ENCODE measurements at places on chromosomes 3 and 15. TPM values are rescaled to one million over a fixed set of nuclear protein-coding genes. Genes with fewer than 3 reads are reported as not detected.
A peak's percentile ranks its signal among the peaks of the same experiment; 100 is the strongest.

DNA sequence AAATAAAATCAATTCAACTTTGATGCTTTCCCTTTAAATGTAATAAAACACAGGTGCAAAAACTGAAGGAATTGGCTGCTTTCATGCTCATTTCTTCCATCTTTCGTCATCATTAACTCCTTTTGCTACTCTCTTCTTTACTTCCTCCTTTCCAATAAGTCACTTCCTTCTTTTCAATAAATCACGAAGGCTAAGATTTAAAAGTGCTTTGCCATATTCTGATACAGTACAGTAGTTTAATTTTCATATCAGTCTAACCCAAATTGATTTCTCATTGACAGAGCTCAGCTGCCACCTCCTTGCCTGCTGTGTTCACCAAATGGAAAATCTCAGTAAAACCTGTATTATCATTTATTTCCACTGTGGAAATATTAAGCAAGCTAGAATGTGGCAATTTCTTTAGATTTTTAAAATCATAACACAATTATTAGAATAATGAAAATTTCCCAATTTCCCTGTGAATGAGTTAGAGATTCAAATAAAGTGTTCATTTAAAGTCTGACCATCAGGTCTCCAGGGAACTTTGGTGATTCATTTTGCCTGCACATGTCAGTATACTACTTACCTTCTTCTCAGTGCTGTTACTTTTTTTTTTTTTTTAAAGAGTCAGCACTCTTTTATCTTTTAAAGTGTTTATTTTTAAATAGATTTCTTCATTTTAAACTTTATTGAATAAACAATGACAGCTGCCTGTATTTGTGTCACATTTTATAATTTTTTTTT, 41.6 kb downstream of the NANOGP8 start:
- DNase-seq = no peak

- DNase-seq = peak; percentile 57
Measured at GRCh38 chr3:58683466-58683865, 16.9 kb upstream of the FAM3D start.

DNA sequence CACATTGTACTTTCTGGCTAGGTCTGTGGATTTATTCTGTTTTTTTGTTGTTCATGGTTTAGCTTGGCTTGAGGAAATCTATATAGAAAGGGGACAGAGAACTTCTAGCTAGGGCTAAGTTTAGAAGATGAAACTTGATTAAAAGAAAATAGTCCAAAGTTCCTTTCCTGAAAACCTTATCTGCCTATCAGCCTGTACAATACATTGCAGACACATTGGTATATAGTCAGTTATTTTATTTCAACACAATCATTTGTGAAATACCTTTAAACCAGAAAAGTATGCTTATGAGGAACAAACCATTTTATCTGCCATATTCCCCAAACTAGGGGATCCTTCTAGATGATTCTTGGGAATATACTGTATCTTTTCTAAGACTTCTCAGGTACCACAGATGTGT, 147.3 kb upstream of the CGNL1 start:
- no peak for DNase-seq

DNA sequence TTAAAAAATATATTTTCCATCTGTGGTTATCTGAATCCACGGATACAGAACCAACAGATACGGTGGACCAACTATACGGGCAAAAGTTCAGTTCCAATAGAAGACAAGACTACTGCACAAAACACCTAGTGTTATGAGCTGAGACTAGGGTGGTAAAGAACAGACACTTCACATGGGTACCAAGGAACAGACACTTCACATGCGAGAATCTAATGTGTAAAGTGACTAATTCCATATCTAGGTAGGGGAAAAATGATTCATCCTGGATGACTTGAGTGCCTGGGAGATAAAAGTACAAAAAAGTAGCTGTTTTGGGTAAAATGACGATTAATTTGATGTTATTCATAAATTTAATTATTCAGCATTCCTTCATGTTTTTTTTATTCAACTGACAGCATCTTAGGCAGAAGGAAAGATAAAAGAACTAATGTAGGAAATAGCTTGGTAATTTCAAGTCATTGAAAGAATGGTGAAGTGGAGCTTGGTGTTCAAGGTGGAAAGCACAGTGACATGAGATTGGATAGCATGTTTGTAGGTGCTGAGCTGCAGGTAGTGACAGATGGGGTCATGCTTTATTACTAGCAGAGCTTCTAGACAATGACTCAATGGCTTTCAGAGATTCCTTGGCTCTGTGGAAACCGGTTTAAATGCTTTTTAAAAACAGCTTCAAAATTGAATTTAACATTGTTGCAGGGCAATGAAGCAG, 5.2 kb downstream of the CD200 start:
- no peak for DNase-seq

DNA sequence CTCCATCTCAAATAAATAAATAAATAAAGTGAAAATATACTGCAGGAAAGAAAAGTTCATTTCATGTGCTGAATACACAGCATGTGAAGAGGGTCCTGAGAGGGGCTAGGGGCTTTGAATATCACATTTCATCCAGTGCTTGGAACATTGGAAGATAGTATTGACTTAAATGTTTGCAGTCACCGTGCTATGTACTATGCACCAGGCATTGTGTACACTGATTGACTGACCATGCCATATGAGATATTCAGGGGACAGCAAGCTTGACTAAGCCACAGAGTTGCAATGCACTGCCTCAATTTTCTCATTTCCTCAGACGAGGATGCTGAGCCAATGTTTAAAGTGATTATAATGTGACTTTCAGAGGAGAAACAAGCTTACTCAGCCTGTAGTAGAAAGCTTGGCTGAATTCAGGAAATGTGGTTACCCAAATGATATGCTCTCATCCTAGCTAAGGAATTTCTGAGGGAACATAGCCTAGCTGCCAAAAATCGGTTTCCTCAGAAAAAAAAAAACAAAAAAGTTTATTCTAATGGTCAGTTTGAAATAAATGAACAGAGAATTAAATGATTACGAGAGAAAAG, 557.9 kb downstream of the FGF12 start:
- DNase-seq = peak; percentile 55

- no peak for DNase-seq
Measured at GRCh38 chr3:197088370-197088769, 58.8 kb upstream of the MELTF start.

- no peak for DNase-seq
Measured at GRCh38 chr3:121863801-121864200, 28.8 kb downstream of the EAF2 start.

DNA sequence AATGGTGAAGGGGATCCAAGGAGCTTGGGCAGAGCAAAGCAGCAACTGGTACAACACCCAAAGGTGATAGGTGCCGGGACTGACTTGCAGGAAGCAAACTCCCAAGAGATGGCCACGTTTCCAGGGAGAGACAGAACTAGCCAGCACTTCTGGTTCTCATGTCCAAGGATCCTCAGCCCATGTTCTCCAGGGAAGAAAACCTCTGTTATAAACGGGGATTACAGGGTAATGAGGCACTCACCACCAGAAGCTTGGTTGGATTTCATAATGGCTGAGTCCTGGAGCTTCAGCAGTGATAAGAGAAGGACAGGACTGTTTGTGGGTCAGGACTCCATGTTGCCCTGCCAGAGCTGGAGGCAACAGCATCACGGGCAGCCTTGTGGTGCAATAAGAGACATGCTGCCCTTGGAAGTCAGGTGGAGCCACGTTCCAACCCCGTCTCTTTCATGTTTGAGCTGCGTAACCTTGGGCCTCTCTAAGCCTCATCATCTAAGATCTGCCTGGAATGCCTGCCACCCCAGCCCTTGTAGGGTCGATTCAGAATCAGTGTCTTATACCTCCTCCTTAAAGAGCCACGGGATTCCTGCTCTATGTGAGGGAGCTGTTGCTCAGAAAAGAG, 181.0 kb downstream of the ABHD5 start:
- peak; percentile 29 for DNase-seq

DNA sequence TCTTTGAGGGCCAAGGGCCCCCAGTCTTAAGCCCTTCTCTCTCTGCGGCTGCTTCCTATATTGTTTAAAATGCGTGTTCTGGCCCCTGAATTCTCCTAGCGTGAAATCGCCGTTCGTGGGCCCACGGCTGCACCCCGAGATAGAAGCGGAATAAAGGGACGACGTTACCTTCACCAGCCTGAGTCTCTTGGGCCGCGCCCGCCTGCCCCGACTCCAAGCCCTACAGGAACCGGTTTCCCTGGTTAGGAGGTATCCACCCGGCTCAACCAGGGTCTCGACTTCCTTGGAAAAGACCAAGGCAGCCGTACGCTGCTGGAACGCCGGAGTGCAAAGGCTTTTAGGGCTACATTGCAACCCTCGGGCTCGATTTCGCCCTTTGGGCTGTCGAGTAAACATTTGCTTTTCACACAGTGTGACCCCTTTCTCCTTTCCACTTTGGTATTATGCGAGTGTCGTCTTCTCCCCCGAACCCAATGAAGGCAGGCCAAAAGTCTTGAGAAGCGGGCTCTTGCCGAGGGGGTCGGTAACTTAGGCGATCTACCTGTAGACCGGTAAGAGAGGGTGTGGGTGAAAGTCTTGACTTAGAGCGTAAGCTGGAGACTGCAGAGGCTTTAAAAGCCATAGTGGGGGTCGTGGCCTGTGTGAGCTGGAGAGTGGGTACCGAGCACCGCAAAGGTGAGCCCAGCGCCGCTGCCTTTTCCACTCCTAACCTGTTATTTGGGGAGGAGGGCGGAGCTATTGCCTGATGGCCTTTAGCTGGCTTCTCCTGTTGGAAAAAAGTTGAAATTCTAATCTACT, 2.0 kb downstream of the TRIM71 start:
- DNase-seq = no peak

GRCh38 chr3:98026425-98027084, 8.6 kb downstream of the GABRR3 start:
- no peak for DNase-seq

- DNase-seq = peak; percentile 51
Measured at GRCh38 chr3:192816351-192816750, 89.0 kb upstream of the FGF12 start.

- DNase-seq = peak; percentile 78
Measured at GRCh38 chr15:74307827-74308811, 59.3 kb downstream of the CYP11A1 start.

- DNase-seq = no peak
Measured at GRCh38 chr3:15174953-15175352, 31.1 kb upstream of the CAPN7 start.

GRCh38 chr3:10357592-10358308, 36.8 kb upstream of the SEC13 start:
- peak; percentile 95 for DNase-seq

DNA sequence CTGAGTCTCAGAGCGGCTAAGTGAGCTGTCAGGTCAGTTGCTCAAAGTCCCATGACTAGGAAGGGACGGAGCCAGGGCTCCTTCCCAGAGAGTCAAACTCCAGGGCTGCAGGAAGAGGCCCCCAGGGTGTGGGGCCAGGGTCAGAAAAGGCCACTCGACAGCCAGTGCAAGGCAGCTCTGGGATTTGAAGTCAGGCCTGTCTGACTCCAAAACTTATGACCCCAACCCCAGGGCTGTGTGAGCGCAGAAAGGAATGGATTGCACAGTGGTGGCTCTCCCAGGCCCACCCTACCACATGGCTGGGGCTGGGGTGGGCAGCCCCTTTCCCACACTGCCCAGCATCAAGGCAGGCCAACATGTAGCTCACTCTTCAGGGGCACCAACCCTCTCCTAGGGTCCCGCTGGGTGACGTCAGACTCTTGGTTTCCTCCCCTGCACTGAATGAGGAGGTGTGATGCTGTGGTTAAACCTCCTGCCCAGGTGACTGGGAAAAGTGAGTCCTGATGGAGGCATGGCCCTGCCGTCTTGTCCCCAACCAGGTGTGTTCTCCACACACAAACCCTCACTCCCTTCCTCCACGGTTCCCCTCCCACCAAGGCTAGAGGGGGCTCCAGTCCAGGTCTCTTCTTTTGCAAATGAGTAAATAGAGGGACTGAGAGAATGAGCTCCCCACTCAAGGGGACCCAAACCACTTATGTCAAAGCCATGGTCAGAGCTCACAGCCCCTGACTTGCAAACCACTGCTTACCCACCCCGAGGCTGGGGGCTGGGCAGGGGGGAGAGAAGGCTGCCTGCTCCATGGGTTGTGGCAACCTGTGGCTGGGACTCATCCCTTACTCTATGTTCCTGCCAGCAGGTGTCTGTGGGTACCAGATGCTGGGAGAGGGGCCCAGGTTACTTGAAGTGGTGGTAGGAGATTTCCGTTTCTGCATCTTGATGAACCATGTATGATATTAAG, 23.8 kb upstream of the CORO2B start:
- DNase-seq = no peak

GRCh38 chr15:77180270-77180669, 109.4 kb upstream of the TSPAN3 start:
- no peak for DNase-seq

- no peak for DNase-seq
Measured at GRCh38 chr3:7798276-7798675, 703.3 kb upstream of the LMCD1 start.

- no peak for DNase-seq
Measured at GRCh38 chr3:97981886-97982285, 9.7 kb upstream of the RIOX2 start.

GRCh38 chr3:168624892-168625448, 529.2 kb upstream of the GOLIM4 start:
- no peak for DNase-seq

GRCh38 chr3:14514323-14514720, 25.8 kb downstream of the GRIP2 start:
- DNase-seq = no peak

DNA sequence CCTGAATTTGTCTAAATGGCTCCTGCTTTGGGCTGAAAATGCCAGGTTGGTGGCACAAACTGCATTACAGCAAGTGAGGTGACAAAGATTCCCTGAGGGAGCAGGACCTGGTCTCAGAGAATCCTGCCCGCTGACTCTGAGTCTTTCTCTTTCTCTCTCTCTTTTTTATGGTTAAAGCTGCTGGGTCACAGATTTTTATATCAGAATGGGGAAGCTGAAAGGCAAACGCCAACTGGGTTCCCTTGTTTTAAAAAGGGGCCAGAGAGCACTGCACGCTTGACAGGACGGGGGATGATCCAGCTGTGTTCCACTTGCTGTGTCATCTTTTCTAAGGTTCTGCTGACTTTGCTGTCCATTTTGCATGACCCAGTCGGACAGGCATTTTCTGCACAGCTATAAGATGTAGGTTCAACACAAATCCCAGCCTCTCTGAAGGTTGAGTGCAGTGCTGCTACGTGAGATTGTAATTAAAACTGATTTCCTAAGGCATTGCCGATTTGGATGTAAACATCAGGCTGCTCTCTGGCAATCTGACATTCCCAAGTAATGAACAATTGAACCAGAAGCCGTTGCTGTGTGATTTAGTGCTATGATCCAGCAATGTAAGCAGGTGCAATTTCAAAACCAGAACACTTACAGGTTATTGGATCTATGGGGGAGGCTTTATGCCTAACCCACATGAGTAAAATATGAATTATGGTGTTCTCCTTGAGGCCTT, 25.8 kb downstream of the ARHGEF3 start:
- no peak for DNase-seq

GRCh38 chr15:80251428-80252120, 439 bp downstream of the CTXND1 start:
- DNase-seq = peak; percentile 24

Gene TICRR
- total RNA-seq = 10.0 TPM

Gene MASP1
- not detected for total RNA-seq

Gene CCR8
- total RNA-seq = not detected

Gene CD200
- not detected for total RNA-seq

Gene GPR156
- total RNA-seq = 1.7 TPM

Gene PCSK6
- 8.8 TPM for total RNA-seq

Gene GABRR3
- total RNA-seq = not detected

Gene ELL3
- total RNA-seq = 1.2 TPM

Gene PATL2
- 0.11 TPM for total RNA-seq

Gene PYGO1
- total RNA-seq = 9.8 TPM

Gene CPNE9
- not detected for total RNA-seq

Gene ADAMTSL3
- total RNA-seq = 0.34 TPM

Gene ALDH1A2
- not detected for total RNA-seq

Gene ZBED2
- total RNA-seq = 1.0 TPM

Gene XCR1
- total RNA-seq = not detected

Measured in Daoy (cell line).